Stimulated activated CD8-positive, alpha-beta memory T cell treated with anti-CD3 and anti-CD28 coated beads, Interleukin-15, amount 100 ng/mL, for 48 hours (primary cell): ENCODE measurements at places on chromosomes 7 and 10.
A peak's percentile ranks its signal among the peaks of the same experiment; 100 is the strongest.

DNA sequence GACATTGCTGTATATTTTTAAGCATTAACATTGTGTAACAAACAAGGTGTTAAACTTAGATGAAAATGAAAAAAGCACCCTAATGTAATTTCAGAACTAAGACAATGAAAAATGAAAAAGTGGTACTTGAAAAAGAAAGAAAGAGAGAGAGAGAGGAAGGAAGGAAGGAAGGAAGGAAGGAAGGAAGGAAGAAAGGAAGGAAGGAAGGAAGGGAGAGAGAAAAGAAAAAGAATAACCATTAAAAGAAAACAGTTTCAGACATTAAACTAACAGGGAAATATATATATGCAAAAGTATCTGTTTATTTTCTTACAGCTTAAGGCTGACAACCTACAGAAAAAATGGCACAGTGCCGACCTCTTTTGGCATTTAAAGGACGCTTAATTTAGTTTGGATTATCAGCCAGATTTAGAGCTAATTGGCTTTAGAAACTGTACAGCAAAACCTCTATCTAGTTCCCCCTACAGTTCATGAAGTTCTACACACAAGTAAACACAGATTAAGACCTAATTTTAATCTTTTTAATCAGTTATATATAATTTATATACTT is 13.8 kb downstream of the MTERF1 start:
- no peak for DNase-seq

DNA sequence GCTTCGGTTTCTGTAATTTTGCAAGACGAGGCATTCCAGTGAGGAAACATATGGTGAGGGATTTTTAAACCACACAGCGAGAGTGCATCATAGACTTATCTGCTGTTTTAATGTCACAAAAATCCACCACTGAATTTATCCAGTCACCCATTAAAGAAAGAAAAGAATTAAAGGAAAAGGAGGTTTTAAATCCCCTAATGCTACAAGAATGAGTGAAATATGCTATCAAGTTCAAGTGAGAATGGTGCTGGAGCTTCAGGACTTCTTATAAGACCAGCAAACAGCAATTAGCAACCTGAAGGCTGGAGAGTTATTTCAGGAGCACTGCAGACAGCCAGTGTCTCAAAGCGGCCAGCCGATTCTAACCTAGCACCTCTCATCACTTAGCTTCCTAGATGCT is 439.1 kb upstream of the MGMT start:
- no peak for DNase-seq

- peak; percentile 51 for DNase-seq
These were observed 3.1 kb upstream of the CUX1 start for GRCh38 chr7:101814081-101814990.

DNA sequence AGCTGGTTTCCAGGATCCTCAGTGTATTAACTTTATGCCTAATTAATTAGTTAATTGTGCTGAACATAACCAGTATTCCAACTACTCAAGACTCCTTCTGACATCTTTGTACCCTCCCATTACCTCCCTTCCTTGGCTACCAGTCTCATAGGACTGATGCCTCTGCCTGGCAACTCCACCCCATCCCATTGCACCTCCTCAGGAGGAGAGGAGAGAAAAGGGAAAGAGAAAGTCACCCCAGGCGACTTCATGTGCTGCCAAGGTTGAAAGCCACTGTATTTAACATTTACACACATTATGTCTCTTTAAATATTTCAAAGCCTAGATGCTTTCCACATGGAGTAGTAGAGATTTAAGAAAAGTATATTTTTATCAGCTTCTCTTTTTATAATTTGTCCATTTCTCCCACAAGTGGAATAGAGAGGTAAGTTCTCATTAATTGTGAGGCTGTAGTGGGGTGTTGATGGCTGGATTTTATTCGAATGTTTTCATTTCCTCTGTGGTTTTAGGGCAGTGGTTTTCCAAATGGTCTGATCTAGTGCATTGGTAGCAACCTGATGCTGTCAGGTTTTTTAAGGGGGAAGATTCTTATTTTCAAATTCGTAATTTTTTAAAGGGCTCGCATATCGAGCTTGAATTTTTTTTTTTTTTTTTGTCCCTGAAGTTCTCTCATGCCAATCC is 148.0 kb downstream of the BICC1 start:
- no peak for DNase-seq

- no peak for DNase-seq
These were observed 57.2 kb upstream of the TOMM7 start for GRCh38 chr7:22879709-22880306.

- no peak for DNase-seq
These were observed 128.7 kb downstream of the COBL start for GRCh38 chr7:51187941-51188340.

DNA sequence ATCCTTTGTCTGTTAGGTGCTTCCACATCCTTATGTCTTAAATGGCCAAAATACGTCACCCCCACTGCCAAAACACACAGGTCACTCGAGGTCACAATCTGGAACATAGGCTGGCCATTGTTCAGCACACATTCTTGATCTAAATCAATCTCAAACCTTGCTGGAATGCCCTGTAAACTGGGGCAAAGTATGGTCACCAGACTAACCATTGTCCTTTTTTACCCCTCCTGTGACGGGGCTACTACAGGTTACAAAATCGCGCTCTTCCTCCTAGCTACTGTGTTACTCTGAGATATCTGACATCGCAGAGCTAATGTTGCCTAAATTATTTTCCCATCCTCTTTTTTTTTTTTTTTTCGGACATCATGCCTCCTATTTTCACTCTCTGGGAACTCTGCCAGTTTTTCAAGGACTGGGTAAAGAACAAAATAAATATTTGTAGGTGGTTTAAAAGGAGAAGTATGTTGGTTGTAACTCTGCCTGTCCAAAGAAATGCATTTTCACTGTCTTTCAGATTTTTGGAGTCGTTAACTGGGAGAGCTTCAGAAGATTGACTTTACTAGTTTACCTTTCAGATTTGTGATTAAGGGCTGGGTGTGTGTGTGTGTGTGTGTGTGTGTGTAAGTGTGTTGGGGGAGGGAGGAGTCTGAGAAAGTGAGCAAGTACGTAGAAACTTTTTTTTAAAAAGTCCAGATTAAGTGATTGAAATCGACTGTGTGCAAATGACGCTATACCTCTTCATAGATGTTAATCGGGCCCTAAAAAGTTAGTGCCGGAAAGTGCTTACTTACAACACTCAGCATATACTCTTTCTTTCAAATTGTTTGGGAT is 942 bp upstream of the KIAA1217 start:
- no peak for DNase-seq
